Osteoblast (primary cell): ENCODE measurements at places on chromosomes 2 and 18. TPM values are rescaled to one million over a fixed set of nuclear protein-coding genes. Genes with fewer than 3 reads are reported as not detected.

Gene MATN3
- 1.4 and 2.4 TPM in 2 replicates for total RNA-seq

Gene MOGAT1
- total RNA-seq = not detected in 2 replicates

Gene CPLX4
- total RNA-seq = not detected in 2 replicates

Gene PIEZO2
- 6.5 and 46.7 TPM in 2 replicates for total RNA-seq

Gene GAREM1
- total RNA-seq = 3.6 and 5.0 TPM in 2 replicates

Gene EMILIN1
- 137 and 138 TPM in 2 replicates for total RNA-seq

GRCh38 chr18:54750350-54750749 lies 77.9 kb upstream of the RAB27B start:
- no peaks in the 10 kb centered on the region for H3K36me3 ChIP-seq
- no peak overlapping the region for H3K27ac ChIP-seq

DNA sequence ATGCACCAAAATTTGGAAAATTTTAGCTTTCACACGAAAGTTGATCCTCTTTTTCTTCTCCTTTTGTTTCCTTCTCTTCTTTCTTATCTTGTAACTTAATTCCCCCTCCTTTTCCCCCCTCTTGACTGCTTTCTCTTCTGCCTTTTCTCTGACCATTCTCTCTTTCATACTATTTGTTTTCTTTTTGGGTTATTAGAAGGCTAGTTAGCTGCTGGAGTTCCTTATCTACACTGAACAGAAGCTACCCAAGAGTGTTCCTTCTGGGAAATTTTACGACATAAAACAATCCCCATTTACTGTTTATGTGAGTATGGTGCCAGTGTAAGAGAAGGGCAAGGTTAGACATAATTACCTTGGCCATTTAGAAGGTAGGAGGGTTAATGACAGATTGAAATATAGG lies 218.4 kb upstream of the DTNA start:
- H3K4me3 ChIP-seq = no peak overlapping the region
- H3K27me3 ChIP-seq = peaks cover 15% of the 10 kb centered on the region
- H3K4me1 ChIP-seq = peaks cover 6% of the 10 kb centered on the region

DNA sequence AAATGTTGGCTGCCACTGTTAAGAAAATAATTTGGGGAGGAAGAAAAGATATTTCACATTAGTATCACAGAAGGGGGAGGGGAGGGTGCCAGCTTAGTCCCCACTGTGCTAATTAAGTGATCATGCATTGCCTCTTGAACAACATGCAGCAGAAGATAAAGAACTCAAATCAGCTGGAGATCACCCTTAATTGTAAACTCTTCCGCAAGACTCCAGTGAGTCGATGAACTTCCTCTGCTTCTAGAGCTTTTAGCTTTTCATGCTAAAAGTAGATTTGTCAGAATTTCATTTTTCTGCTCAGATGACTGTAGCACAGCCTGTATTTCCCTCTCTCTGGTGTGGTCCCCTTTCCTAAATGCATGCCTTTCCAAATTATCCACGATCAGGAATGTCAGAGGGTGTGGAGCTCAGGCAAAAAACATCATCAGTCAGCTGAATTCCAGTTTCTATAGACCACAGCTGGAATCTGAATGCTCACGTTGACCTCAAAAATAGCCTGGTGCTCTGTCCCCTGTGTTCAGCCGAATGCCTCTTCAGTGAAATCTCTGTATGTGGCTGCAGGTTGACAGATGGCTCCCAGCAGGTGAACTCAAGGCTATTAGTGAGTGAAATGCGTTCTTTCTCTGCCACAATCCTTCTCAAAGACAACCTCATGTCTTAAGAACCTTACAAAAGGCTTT lies 156.8 kb upstream of the UNC80 start:
- H3K27ac ChIP-seq = no peak overlapping the region
- no peak overlapping the region for H3K4me3 ChIP-seq
- no peaks in the 10 kb centered on the region for H3K36me3 ChIP-seq
- DNase-seq = peak; percentile 18
- H3K27me3 ChIP-seq = no peaks in the 10 kb centered on the region

DNA sequence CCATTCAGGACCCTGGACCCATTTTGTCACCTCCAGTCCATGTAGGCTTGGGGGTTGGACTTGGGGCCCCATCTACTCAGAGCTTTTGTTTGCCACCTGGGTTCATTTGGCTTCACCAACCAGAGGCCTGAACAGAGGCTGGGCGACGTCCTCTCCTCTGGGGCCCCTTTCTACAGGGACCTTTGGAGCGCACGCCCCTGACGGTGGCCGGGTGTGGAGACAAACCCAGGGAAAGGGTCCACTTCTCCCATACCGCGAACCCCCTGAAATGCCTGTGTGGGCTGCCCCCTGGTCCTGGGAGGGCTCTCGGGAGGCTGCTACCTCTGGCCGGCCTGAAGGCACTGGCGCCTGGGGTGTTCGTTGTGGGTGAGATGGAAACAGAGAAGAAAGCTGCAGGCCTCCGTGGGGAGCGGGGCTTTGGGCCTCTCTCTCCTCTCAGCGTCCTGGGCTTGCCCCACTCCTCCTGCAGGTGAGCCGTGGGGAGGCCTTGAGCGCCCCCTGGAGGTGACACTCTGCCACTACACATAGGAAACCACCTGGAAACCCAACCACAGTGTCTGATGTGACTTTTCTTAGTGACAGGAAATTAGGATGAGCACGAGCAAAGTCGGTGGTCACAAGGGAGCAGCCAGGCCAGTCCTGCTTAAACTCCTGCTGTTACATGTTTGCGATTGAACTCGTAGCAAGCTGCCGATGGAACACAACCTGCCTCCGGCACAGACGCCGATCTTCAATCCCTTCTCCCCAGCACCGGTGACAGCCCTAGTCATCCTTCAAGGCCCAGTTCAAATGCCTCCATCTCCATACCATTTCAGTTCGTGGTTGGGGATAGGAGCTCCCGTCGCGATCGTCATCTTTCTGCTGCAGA lies 12.0 kb upstream of the NTSR2 start:
- no peaks in the 10 kb centered on the region for H3K4me1 ChIP-seq
- peaks cover 50% of the 10 kb centered on the region for H3K27me3 ChIP-seq
- H3K36me3 ChIP-seq = no peaks in the 10 kb centered on the region
- DNase-seq = peak; percentile 89
- no peak overlapping the region for H3K4me3 ChIP-seq
- H3K27ac ChIP-seq = no peak overlapping the region

- peaks cover 21% of the 10 kb centered on the region for H3K27me3 ChIP-seq
- no peak overlapping the region for H3K27ac ChIP-seq
- peak overlapping the region; percentile 63 for H3K4me3 ChIP-seq
- no peaks in the 10 kb centered on the region for H3K4me1 ChIP-seq
Observed at GRCh38 chr2:130252880-130253645, 54.8 kb upstream of the TUBA3E start.

- H3K27ac ChIP-seq = no peak overlapping the region
- H3K36me3 ChIP-seq = no peaks in the 10 kb centered on the region
- no peaks in the 10 kb centered on the region for H3K4me1 ChIP-seq
- H3K27me3 ChIP-seq = peaks cover 21% of the 10 kb centered on the region
- no peak overlapping the region for H3K4me3 ChIP-seq
- no peak for DNase-seq
Observed at GRCh38 chr2:28496781-28497180, 921 bp downstream of the PLB1 start.
